ENCODE measurements at places on chromosomes 6 and 20.
A peak's percentile ranks its signal among the peaks of the same experiment; 100 is the strongest.

GRCh38 chr20:18288749-18289267 lies 481 bp downstream of the ZNF133 start:
- no peak for DNase-seq

DNA sequence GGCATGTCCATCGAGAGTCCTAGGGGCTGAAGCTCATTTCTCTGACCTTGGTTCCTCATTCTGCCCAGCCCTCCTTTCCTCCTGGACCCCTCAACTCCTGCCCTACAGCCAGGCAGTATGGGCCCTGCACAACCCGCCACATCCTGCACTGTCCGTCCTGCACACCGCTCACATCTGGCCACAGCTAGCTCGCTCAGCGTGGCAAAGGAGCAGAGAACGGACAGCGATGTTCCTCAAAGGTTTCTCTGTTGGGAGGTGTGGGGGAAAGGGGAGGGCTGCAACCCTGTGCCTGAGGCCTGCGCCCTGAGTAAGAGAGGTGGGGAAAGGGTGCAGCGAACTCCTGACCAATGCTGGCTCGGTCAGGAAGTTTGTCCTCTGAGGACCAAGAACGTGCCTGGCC lies 90.1 kb downstream of the PXDC1 start:
- no peak for DNase-seq

DNA sequence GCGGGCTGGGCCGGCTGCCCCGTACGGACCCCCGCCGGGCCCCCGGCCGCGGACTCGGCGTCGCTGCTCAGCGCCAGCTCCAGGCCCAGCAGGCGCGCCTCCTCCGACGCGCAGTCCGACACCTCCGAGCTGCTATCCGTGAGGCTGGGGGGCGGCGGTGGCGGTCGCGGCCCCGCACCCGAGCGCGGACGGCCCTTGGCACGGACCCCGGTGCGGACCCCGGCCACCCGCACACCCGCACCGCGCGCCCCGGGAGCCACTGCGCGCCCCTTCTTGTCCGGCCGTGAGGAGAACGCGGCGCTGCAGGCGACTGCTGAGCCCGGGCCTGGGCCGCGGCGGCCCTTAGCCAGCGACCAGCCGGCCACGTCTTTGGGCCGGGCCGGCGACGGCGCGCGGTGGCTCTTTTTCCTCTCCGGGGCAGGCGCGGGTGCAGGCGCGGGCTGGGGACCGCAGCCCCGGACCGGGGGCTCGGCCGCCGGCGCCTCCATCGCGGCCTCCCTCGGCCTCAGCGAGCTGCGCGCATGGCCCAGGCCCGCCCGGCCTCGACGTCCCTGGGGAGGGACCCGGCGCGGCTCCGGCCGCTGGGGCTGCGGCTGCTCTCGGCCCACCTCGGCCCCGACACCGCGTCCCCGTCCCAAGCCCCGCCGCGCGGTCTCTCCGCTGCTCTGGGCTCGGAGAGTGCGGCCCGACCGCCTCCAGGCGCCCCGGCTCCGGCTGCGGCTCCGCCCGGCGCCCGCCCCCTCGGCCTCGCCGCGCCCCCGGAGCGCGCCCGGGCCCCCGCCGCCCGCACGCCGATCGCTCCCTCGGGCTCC lies 12.9 kb upstream of the TLDC2 start:
- DNase-seq: no peak

DNA sequence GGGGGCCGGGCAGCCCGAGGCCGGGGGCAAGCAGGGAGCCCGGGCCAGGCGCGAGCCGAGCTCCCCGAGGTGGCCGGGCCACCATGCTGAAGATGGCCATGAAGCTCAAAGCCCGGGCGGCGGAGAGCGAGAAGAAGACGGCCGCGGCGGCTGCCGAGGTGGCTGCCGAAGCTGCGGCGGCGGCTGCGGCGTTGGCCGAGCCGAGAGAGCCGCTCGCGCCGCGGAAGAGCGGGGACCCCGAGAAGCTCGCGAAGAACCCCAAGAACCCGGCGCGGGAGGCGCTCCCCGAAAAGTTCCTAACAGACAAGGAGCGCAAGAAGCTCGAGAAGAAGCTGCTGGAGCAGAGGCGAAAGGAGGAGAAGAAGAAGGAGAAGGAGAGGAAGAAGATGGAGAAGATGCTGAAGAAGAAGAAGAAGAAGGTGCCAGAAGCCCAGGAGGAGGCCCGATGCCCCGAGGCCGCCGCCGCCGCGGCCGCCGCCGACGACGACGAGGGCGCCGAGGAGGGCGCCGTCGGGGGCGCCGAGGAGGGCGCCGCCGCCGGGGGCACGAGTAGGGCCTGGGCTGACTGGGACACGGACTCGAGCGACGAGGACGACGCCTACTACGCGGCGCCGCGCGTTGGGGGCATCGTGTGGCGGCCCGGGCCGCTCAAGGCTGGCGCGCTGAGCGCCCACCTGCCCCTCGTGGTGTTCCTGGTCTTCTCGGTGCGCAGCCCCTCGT lies 37.4 kb downstream of the GNAS start:
- DNase-seq: no peak

- DNase-seq: no peak
Observed at GRCh38 chr6:98775205-98775604, 59.2 kb upstream of the POU3F2 start.

DNA sequence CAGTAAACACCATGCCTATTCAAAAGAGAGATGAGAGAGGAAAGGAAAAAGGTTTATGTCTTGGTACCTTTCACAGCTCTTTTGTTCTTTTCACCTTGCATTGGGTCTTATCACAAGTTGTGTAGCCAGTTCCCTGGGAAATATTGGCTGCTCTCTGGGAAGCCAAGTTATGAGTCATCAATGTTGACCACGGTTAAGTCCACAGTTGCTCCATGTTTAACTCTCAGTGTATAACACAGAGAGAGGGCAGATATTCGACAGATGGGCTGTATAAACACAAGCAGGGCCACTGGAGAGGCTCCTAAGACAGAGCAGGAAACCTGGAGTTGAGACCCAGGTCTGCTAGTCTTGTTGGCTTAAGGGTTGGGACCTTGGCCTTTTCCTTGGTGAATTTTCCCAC lies 718.6 kb downstream of the QKI start:
- DNase-seq: no peak

DNA sequence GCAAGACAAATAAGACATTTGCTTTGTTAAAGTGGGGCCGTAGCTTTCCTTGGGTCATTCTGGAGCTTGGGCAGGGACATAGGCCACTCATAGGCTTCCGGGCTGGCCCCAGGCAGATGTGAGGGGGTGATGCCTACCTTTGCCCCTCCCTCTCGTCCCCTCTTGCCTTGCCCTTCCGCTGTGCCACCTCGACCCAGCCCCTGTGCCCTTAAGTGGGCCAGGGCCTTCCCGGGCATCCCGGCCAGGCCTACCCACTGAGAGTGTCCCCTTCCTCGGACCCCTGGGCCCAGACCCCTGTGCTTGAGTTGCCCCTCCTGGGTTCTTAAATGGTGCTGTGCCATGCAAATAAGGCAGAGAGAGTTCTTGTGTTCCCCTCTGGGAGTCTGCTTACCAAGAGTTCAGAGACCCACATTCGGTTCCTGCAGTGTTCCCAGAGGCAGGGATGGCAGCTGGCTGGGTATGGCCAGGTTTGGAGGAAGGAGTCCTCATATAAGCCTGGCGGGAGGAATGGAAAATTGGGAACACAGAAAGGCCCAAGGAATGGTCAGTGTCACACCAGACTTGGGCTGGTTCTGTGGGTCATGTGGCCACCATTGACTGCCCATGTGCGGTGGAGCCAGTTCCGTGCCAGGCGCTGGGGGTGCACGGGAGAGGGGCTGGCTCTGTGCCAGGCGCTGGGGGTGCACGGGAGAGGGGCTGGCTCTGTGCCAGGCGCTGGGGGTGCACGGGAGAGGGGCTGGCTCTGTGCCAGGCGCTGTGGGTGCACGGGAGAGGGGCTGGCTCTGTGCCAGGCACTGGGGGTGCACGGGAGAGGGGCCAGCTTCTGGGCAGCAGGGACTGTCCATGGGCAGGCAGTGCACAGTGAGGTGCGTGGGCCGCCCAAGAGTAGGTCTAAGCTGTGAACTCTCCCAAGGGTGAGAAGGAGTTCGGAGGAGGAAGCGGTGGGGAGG lies 173.5 kb upstream of the SNX9 start:
- no peak for DNase-seq

DNA sequence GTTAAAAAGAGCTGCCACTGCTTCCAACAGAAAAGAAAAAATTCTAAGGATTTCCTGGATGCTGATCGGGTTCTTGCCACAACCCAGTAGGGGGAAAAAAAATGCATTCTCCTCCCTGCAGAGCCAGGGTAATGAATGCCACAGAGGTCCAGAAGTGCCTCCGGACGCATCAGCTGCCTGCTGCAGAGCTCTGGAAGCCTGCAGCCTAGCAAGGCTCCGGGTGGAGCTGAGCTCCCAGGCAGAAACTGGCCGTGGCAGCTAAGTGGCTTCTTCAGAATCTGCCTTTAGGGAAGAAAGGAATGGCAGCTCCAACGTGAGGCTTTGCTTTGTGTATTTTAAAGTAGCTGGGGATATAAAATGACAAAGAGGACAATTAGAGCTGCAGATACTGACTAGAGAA lies 155.0 kb downstream of the CFAP61 start:
- DNase-seq: peak; percentile 45

DNA sequence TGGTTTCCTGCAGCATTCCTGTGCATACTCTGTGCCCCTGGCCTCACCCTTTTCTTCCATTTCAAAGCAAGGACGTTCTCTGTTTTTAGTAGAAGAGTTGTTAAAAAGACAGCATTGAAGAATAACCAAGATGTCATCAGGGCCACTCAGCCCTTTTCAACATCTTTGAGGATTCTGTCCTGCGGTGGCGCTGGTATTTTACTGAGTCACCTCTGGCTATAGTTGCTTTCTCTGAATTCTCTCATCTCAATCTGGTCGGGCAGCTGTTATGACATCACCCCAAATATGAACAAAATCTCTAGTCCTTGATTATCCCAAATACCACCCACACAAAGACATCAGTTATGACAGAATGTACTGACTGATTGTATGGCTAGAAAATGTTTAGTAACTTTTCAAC lies 204.2 kb downstream of the GRIK2 start:
- DNase-seq: no peak

- no peak for DNase-seq
Observed at GRCh38 chr6:106114492-106114891, 28.4 kb downstream of the PRDM1 start.

DNA sequence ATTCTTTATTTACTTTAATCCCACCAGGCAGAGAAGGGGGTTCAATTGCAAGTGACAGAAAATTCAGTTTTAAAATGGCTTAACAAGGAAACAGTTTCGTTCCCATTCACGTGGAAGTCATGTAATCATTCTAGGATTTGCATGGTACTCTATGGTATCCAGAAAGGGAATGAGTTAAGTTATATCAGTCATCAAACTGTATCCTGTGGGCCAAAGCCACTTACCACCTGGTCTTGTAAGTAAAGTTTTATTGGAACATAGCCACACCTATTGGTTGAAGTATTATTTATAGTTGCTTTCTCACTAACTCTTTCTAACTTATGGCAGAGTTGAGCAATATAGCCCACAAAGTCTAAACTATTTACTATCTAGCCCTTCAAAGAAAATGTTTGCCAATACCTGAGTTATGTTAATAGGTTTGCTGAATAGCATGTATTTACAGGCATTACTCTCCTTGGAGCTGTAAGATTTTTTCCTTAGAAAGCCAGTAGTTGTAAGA lies 10.2 kb upstream of the MMS22L start:
- DNase-seq: no peak

DNA sequence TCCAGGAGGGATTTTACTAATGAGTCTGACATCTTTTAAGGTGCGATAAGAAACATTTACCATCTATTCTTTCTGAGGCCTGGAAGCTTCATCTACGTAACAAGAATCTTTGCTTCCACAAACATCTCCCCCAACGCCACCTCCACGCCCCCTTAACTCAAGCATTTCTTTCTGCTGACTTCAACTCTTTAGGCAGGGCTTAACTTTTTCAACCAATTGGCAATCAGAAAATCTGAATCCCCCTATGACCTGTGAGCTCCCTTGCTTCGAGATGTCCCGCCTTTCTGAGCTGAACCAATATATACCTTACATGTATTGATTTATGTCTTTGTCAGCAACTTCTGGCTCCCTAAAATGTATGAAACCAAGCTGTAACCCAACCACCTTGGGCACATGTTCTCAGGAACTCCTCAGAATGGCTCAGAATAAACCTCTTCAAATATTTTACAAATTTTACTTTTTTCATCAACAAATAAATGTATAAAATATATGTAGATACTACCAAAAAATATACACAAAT lies 11.5 kb downstream of the OR2H2 start:
- DNase-seq: no peak

GRCh38 chr6:391559-392440 lies at the start of gene IRF4:
TSS of gene IRF4 (plus strand) at chr6:391752. CDS start at chr6:393153, 1,401 bp downstream.
- DNase-seq: no peak

- DNase-seq: no peak
Observed at GRCh38 chr6:130872250-130873095, 45.3 kb downstream of the SMLR1 start.

DNA sequence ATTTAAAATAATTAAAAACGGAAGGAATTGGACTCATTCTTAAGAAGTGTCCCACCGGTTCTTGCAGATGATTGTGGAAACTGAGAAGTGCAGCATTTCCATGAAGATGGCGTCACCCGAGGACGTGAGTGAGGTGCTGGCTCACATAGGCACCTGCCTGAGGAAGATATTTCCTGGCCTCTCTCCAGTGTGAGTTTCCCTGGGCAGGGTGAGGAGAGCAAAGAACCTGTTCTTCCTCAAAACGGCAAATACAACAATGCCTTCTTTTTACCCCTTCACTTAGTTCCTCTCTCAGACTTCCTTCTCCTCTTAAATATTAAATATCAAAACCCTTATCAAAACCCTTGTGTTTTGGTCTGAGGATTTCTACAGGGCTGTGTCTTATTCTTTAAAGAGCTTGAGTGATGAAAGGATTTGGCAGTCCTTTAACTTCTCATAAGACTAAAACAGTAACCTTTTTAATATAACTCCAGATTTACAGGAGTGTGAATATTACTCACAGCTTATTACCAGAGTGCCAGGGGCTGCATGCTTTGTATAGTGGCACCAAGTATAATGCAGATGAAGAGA lies 156.3 kb downstream of the CARMIL1 start:
- no peak for DNase-seq

DNA sequence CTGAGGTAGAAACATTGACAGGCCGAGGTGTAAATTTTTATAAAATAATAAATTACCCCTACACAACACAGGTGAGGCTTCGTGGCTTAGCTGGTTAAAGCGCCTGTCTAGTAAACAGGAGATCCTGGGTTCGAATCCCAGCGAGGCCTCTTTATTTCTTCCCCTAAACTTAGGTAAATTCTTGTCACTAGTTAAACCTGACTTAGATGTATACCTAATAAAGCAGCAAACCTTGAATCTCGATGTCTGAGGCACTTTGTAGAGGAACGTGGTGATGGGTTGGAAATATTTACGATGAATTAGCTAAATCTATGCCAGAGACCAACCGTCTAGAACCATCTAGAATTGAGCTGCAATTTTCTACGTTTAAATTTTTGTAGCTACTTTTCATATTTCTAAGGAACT lies 185.6 kb downstream of the OR2B2 start:
- no peak for DNase-seq

GRCh38 chr6:169082093-169082492 lies 171.6 kb downstream of the THBS2 start:
- no peak for DNase-seq

DNA sequence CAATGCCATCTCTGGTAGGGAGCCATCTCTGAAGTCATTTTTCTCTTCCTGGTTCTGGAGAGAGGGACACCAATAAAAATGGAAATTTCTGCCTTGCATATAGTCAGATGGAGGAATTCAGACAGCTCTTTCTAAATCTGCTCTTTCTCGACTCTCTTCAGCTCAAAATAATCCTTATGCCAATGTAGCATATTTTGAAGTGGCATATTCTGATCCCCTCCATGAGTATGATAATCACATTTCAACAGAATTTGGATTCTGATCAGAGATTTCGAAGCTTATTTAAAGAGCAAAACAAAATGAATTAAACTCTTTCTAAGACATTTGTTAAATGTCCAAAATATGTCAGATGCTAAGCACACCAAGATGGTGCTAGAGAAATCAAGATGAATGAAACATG lies 267.1 kb upstream of the BTBD3 start:
- no peak for DNase-seq

All from NCI-H187 treated with DMSO at 0.1 percent for 48 hours (cell line).